Stimulated activated CD8-positive, alpha-beta memory T cell treated with anti-CD3 and anti-CD28 coated beads, Interleukin-7, amount 100 ng/mL, for 48 hours (primary cell): ENCODE measurements at places on chromosomes 3 and 15.

GRCh38 chr3:133246773-133247172 lies 153.1 kb upstream of the BFSP2 start:
- DNase-seq = no peak

DNA sequence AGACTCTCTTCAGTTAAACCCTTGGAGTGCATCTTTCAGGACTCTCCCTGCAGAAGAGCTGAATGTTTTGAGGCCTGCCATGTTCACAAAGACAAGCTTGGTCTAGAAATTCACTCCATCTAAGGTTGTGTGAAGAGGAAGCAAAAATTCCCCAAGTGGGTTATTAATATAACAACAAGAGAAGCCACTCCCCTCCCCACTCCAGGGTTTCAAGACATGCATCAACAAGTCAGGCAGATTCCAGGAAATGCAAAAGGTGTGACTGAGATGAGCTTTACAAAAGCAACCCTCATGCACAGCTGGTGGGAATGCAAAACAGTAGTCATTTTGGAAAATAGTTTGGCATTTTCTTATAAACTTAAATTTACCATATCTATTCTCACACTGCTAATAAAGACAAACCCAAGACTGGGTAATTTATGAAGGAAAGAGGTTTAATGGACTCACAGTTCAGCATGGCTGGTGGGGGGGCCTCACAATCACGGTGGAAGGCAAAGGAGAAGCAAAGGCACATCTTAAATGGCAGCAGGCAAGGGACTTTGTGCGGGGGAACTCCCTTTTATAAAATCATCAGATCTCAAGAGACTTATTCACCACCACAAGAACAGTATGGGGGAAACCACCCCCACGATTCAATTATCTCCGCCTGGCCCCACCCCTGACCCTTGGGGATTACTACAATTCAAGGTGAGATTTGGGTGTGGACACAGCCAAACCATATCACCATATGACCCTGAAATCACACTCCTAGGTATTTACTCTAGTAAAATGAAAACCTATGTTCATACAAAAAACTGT lies 31.3 kb downstream of the TARS3 start:
- DNase-seq = no peak

GRCh38 chr3:65993134-65993900 lies 45.4 kb downstream of the MAGI1 start:
- no peak for DNase-seq

DNA sequence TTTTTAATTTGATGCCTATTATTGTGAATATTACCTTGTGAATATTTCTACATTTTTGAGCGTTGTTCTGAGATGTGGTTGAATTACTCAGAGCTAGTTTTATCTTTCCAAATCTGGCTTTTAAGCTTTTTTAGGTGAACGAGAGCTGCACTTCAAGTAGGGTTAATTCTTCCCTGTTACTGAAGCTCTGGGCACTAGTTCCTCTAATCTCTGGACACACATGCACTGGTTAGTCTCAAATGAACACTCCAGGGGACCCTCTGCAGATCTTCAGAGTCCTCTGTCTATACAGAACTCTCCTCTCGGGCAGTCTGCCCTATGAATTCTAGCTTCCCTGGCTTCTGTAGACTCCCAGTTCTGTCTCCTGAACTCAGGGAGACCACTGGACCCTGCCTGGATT lies 237.5 kb upstream of the TBC1D5 start:
- DNase-seq = no peak

DNA sequence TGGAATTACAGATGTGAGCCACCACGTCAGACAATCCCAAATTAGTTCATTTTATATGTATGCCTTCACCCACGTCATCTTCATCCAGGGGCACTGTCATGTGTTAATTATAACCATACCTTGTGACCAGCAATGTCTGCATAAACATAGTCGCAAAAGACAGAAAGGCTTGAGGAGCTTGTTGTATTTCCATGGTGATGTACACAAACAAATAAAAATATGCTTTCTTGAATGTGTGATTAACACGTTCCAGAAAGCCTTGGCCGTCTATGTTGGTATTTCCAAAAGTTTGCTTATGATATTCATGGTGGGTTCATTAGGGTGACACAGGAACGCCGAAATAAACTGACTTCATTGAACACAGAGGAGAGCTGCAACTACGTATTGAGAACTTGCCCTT lies 524.7 kb upstream of the ZNF717 start:
- DNase-seq = no peak

DNA sequence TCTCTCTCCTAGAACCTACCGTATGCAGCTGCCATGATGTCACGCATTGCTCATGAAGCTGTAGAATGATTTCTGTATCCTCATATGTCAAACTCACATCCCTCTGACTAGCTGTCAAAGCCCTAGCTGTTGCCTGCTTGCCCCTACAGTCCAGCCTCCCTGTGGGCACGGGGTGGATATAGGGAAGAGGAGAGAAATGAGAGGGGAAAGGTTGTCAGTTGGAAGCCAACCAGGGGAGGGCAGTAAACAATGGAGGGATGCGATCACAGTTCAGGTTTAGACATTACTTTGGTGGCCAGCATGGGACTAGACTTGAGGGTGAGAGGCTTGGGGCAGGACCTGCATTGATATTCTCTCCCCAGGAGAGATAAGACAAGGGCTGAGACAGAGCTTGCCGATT lies 1.7 kb upstream of the HDGFL3 start:
- DNase-seq = no peak

DNA sequence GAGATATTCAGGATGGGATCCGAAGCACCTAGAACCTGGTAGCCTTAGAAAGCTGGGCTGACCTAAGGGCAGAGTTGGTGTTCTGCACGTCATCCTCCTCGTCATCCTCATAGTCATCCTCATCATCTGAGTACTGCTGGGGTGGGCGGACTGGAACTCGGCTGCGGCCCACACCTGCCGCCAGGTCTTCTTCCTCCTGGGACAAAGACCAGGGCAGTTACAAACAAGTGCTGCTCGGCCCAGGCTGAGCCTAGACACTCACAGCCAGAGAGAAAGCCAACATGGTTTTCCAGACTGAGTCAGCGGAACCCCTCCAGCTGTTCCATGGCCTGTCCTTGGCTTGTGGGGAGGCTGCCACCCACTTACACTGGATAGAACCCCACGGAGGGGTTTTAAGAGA lies 40.5 kb downstream of the SEMA3G start:
- no peak for DNase-seq

DNA sequence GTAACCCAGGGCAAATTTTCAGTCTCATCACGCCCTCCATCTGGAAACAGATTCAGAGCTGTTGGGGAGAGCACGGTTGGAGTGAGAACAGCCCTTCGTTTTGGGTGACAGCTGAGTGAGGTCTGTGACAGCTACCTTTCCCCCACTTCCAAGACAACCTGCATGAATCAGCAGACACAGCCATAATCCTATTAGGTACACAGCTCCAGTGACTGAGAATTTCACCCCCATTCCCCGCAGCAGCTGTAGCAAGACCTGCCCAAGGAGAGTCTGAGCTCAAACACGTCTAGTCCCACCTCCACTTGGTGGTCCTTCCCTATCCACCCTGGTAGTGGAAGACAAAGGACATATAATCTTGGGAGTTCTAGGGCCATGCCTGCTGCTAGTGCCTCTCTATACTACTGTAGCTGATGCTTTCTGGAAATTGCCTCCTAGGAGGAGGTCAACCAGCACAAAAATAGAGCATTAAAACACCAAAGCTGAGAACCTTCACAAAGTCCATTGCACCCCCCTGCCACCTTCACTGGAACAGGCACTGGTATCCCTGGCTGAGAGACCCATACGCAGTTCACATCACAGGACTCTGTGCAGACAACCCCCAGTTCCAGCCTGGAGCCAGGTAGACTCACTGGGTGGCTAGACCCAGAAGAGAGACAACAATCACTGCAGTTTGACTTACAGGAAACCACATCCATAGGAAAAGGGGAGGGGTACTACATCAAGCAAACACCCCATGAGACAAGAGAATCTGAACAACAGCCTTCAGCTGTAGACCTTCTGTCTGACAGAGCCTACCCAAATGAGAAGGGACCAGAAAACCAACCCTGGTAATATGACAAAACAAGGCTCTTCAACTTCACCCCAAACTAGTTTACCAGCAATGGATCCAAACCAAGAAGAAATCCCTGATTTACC lies 448.6 kb upstream of the CBLB start:
- DNase-seq = no peak

DNA sequence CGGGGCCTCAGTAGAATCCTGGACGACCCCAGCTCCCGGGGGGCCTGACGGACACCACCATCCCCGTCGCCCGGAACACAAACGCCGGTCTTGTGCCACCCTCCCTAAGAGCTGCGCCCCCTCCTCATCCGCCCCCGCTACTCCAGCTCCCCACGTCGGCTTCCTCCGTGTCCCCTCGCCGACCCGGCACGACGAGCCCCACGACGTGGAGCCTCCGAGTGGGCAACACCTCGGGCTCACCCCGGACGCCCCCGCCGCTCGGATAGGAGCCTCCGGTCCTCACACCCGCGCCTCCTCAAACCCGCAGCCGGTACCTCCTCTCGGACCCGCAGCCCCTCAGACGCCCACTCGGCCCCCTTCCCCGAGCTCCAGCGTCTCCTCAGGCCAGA lies 525 bp downstream of the NPTN start:
- DNase-seq = no peak

GRCh38 chr3:10440684-10441083 lies 64.7 kb downstream of the ATP2B2 start:
- DNase-seq = no peak

DNA sequence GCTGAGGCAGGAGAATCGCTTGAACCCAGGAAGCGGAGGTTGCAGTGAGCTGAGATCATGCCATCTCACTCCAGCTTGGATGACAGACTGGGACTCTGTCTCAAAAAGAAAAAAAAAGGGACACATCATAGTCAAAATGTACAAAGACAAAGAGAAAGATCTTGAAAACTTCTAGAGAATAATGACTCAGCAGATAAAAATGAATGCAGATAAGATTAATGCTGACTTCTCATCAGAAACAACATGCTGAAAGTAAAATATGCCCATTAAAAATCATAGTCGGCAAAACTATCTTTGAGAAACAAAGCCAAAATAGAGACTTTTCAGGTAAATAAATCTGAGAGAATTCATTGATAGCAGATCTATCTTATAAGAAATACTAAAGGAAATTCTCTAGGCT lies 271.1 kb upstream of the GPR149 start:
- DNase-seq = no peak

DNA sequence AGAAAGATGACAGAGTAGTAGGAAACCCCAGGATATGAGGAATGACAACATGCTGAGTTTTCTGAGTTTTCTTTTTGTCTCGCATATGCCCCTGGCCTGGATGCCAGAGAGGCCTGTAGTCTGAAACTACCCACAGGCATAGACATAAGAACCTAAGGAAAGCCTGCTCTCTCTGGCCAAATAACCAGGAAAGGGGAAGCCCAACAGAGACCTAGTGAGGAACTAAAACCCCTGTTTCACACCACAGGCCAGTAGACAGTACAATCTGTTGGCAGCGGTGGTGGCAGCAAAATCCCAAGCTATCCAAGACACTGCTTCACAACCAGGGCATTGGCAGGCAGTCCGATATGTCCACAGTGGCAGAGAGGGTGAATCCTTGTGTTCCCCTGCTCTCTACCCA lies 55.0 kb upstream of the DCP1A start:
- DNase-seq = no peak

DNA sequence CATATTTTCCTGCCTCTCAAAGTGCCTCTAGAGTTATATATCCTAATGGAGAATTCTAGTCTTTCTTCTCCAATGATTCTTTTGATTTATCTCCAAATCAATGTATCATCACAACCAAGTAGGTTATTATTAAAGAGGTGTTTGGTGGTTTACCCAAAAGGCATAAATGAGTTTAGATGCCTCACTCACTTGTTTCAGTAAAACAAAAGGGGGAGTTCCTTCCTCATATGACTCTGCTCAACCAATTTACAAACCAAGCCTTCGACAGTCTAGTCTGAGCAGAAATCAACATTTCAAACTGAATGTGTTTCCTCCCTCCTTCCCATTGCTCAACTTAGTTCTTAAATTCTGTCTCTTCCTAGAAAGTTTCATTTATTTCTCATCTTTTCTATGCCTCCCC lies 116.5 kb downstream of the TNIK start:
- no peak for DNase-seq

DNA sequence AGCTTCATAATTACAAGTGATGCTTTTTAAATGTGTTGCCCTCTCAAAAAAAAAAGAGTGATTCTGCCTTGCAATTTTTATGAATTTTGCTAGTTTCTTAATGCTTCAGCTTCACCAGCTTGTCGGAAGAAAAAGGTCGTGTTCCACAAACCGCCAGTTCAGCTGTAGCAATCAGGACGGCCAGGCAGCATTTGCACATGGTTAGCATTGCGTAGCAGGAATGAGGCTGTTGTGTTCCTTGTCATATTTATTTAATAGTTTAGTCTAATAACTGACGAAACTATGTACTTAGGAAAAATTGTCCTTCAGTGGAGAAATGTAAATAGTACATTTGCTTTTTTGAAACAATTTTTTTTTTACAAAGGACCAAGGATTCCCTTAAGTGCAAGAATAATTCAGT lies 64.9 kb upstream of the SELENOK start:
- no peak for DNase-seq

- DNase-seq = no peak
Measured at GRCh38 chr3:108328821-108329486, 32.6 kb downstream of the HHLA2 start.

DNA sequence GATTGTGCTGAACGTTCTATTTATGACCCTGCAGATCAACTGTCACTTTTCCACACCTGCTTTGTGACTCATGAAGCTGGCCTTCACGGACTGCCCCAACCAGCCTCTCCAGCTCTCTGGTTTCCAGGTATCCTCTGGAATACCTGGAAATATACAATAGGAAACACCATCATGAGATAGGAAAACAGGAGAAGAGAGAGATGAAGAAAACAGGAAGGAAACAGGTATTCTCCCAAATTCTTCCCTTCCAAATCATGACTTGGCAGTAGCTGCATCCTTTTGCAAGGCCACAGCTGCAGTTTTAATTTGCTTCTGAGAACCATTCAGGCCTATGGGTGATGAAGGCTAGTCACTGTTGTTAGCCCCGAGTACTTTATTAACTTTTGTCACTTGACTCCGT lies 909.1 kb downstream of the EPHA3 start:
- DNase-seq = no peak

DNA sequence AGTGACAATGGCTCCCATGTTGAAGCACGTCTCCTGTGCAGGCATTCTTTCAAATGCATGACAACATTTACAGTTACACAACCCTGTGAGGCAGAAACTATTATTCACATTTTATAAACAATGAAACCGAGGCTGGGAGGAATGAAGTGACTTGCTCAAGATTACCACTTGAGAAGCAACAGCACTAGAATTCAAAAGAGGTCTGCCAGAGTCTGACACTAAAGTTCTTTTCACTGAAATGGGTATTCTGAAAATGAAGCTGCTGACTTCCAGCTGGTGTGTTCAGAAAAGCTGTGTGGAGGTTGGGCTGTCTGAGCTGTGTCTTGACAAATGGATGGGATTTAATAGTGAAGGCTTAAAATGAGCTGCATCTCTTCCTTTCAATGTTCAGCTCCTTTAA lies 104.4 kb downstream of the THSD4 start:
- no peak for DNase-seq
